NCI-H187 (cell line): ENCODE measurements at places on chromosomes 12 and 14.
A peak's percentile ranks its signal among the peaks of the same experiment; 100 is the strongest.

- DNase-seq: no peak
These were observed 387.9 kb downstream of the SYT1 start for GRCh38 chr12:79252358-79253075.

GRCh38 chr14:94054936-94055335 is 26.1 kb downstream of the DDX24 start:
- no peak for DNase-seq

GRCh38 chr14:71236487-71236886 is 329.2 kb downstream of the PCNX1 start:
- DNase-seq: no peak

DNA sequence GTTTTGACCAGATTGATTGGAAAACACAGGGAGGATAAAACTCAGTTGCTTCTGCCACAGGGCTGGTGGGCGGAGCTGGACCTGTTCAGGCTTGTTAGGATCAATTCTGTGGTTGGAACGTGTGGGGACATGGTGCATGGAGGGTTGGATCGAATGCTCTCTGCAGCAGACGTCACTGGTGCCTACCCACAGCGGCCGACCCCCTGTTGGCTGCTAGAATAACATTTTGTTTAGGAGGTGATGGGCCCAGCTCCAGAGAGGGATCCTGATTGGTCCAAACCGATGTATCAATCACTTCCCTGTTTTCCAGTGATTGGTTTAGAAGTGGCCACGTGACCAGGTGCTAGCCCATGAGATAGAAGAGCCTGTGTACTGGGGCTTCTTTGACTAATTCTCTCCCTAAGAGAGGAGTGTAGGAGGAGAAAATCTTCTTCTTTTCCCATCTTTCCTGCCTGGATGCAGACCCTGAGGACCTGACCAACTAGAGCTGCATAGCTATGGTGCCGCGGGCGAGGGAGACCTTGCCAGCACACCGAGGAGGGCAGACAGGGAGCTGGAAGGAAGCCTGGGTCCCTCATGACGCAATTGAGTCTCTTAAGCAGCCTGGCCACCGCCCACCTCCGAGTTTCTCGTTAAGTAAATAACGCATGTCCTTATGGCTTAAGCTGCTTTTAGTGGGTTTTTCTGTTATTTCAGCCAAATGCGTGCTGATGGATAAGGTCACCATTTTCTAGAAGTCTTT is 163.5 kb downstream of the AACS start:
- no peak for DNase-seq

DNA sequence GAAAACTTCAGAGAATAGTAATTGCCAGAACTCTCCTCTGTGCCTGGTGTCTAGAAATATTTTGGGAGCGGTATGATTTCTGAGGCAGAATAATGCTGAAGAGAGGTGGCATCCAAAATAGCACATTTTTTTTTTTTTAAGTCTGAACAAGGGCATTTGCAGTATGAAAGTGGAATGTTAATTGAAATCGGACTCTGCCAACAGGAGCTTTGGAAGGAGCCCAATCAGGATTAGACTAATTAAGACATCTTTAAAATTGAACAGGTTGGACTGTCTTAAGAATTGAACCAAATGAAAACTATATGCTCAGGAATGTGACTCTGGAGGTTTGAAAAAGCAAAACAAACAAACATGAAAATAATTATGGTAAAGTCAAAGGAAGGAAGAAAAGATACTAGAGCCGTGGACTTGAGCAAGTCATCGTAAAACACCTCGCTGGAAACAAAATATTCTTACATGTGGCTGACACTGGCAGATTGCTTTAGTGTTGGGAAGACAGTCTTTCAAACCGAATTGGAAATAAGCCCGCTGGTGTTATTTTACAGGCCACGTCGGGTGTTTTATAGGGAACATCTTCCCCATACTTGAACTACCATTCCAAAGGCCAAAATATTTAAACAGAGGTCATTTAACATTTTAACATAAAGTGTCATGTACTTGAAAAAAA is 436.3 kb downstream of the VRK1 start:
- no peak for DNase-seq

- no peak for DNase-seq
These were observed 43.1 kb upstream of the OTOGL start for GRCh38 chr12:80056232-80056631.

- no peak for DNase-seq
These were observed 66.6 kb upstream of the FAR2 start for GRCh38 chr12:29082522-29082921.

DNA sequence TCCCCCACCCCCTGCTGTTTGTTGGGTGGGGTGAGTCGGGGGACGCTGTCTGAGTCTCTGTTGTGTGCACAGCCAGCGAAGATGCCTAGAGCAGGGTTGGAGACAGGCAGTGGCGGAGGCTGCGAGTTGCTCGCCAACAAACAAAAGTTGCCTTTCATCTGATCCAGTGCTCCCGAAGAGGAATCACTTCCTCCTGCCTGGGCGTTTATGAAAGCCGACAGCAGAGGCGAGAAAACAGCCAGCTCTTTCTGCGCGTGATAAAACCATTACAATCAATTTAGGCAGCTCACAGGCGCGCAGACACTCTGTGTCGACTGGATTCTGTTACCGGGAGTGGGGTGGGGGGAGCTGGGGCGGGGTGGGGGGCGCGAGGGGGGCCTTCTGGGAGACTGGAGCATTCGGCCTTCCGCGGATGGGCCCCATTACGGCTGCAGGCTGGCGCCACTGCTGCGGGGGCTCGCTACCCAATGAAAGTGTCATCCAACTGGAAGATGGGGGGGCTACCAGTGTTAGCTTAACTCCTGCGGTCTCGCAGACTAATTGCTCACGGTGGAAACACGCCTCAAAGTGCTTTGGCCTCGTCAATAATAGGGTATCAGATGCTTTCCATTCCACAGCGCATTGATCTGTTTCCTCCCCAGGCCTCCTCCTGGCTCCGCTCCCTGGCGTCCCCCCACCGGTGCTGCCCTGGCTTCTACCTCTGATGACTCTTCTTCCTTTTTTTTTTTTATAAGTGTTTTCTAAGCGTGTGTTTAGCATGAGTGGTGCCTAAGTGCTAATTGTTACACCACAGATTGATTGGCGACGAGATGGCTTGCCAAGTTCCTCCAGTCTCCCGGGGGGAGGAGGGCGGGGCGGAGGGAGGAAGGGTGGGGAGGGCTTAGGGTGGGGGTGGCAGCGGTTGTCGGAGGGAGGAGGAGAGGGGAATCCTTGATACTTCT is 678.4 kb downstream of the MED13L start:
- peak; percentile 61 for DNase-seq

- DNase-seq: no peak
These were observed 34.0 kb upstream of the NFYB start for GRCh38 chr12:104171785-104172569.

DNA sequence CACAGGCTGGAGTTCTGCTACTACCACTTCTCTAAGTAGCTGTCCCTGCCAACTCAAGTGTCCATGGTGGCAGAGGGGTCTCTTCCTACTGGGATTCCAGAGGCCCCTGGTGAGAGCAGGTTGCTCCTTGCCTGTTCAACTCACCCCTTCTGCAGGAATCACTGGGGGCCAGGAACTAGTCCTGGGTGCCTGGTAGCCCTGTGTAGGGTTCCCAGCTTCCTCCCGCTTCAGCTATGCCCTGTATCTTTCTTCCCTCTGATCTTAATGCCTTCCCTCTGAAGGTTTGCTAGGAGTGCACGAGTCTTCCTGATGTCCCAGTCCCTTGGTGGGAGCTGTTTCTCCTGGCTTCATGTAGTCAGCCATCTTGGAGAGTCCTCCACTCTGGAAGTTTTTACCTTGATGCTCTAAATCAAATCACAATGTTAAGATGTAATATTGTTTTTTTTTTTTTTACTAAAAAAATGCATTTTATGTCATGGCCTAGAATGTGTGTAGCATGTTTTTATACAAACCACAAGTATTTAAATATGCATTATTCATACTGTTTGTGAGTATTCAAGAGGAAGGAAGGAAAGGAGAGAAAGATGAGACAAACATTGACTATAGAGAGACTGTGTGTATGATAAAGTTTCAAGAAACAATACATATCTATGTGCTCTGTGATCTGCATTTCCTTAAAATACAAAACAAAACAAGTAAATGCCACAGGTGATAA is 54.7 kb downstream of the FRS2 start:
- no peak for DNase-seq

GRCh38 chr14:100391724-100392123 is 68.6 kb downstream of the SLC25A47 start:
- DNase-seq: no peak

GRCh38 chr14:51869411-51870100 is 9.1 kb downstream of the GNG2 start:
- no peak for DNase-seq

- no peak for DNase-seq
These were observed 42.8 kb downstream of the TSPAN9 start for GRCh38 chr12:3119756-3120601.

DNA sequence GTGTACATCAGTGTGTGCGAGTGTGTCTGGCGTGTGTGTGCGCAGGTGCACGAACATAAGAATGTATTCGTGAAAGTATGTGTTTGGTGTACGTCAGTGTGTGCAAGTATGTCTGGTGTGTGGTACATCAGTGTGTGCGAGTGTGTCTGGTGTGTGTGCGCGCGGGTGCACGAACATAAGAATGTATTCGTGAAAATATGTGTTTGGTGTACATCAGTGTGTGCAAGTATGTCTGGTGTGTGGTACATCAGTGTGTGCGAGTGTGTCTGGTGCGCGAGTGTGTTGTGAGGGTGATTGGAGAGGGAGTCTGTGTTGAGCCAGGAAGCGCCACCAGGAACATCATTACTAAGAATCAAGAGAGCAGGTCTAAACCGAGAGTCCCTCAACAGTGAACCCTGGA is 143.8 kb downstream of the BCL11B start:
- no peak for DNase-seq

GRCh38 chr14:63895510-63895909 is 42.7 kb downstream of the SYNE2 start:
- no peak for DNase-seq

- DNase-seq: no peak
These were observed 27.4 kb upstream of the BTBD6 start for GRCh38 chr14:105220699-105221597.

GRCh38 chr14:75307700-75308379 is 29.2 kb downstream of the FOS start:
- DNase-seq: peak; percentile 90

DNA sequence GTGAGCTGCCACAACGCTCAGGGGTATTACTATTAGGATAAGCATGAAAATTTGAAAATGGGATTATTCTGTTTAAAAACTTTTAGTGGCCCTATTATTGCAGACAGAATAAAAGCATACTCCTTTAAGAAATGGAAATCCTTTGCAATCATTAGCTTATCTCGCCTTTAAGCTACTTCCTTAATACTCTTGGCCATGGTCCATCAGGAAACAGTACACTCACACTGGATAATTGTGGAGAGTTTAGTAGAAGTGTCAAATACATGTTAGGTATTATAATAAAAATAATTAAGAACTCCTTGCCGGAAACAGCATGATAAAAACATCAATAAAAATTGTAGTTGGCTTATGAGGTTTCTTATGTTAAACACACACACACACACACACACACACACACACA is 100.4 kb upstream of the PPFIA2 start:
- no peak for DNase-seq

GRCh38 chr14:49497725-49498348 is 88.3 kb downstream of the RPS29 start:
- DNase-seq: no peak

- DNase-seq: no peak
These were observed 51.6 kb downstream of the RPS6KA5 start for GRCh38 chr14:91008759-91009409.

DNA sequence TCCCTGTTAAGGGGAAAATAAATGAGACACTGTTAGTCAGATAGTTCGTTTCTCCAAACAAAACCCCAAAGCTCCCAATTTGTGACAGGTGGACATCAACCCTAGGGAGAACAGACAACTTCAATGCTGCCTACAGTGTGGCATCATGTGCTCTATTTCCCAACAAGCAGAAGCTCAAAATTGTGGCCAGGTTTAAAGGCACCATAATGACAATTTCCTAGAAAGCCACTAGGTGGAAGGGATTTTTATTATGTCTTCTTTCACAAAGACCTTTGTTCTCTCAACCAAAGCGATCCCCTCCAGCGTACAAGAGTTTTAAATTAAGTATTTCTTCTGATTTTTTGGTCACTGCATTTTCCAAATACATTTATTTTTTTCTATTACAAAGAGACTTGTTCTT is 88.0 kb upstream of the MBIP start:
- no peak for DNase-seq

DNA sequence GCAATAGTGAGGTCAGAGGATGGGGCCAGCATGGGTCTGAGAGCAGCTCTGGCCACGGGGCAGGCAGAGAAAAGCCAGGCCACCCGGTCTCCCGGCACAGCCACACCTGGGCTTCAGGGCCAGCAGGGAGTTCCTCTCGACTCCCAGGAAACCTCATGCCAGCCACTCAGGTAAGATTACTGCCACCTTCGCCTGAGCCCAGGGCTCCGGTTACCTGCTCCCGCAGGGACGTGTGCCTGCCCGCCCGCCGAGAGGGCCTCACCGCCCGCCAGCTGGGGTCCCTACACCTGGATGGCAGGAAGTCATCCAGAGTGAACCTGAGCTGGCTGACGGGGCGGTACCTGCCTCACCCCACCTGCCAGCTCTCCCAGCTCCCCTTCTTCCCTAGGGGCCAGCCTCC is 7.3 kb downstream of the JAG2 start:
- DNase-seq: peak; percentile 51

- no peak for DNase-seq
These were observed 198.7 kb upstream of the PLEKHG7 start for GRCh38 chr12:92503971-92504593.

GRCh38 chr14:63727231-63727735 is 582 bp downstream of the SGPP1 start:
- DNase-seq: peak; percentile 29

GRCh38 chr14:71695611-71696350 is 236.4 kb upstream of the RGS6 start:
- no peak for DNase-seq

DNA sequence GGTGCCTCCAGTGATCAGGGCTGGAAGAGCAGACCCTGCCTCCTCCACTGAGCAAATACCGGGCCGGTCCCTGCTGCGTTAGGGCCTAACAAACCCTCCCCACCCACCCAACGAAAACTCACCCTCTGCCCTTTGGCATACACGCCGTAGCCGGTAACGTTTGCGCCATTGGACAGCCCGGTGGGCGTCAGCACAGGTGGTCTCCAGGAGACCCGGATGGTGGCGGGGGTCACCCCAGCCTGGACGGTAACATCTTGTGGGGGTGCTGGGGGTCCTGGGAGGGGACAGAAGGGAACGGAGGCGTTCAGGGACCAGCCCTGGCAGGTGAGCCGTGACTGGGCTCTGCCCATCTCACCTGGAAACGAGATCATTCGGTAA is 100.5 kb downstream of the PIWIL1 start:
- DNase-seq: no peak

- no peak for DNase-seq
These were observed 36.0 kb upstream of the RMST start for GRCh38 chr12:97426492-97427116.

GRCh38 chr12:32211900-32212156 is 105.2 kb downstream of the BICD1 start:
- no peak for DNase-seq

DNA sequence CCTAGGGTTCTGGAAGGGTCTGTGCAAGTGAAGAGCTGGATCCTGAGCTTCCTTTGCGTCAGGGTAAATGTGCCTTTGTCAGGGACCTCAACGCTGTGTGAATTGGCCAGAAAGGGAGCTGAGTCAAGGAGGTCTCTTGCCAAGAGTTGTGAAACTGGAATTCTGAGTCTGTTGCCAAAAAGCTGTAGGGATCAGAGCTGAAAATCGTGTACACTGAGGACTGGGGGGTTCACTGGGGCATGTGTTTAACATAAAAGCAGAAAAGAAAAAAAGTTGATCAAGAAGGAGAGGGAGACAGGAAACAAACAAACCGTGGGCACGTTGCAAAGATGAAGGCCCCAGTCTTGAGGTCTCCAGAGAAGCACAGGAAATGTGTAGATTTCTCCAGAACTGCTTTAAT is 1081.5 kb downstream of the VRK1 start:
- DNase-seq: no peak

GRCh38 chr12:88509851-88510250 is 70.4 kb downstream of the KITLG start:
- no peak for DNase-seq
